ENCODE measurements at places on chromosomes 2 and 18.

DNA sequence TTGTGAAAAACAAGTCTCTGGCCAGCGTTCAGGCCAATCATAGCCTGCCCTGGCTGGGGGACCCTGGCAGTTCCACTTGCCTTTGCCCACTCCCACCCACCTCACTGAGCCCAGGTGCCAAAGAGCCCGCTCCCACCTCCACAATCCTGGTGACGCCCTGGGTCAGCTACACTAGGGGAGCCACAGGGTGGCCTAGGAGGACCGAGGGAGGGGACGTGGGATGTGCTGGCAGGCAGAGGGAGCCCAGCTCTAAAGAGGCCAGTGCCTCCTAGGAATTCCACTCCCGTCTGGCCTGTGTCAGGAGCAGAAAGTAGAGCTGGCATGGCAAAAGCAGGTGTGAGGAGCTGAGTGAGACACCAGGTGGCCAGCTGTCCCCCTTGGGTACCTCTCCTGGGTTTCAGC lies 49.3 kb downstream of the TNS1 start:
- no peak for DNase-seq
- H3K27ac ChIP-seq, result no peak overlapping the region
- H3K36me3 ChIP-seq, result no peaks in the 10 kb centered on the region
- H3K27me3 ChIP-seq, result peaks cover 9% of the 10 kb centered on the region
- no peak overlapping the region for H3K4me3 ChIP-seq
- H3K4me1 ChIP-seq, result no peaks in the 10 kb centered on the region

DNA sequence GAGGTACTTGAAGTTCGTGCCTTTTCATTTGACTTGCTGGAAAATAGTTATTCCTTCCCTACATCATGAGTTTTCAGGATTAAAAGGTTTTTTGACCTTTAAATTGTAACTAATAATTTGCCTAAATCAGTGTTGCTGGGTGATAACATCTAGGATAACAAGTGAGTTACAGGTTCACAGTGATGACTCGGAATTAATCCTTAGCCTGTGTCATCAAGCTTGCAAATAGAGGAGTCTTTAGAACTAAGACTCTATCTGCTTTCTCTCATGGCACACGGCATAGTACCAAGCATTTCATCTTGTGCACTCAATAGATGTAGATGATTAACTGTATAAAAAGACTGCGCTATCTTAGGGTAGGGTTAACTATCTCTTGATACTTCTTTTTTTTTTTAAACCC lies 79.5 kb downstream of the CAMKMT start:
- H3K27ac ChIP-seq, result no peak overlapping the region
- no peaks in the 10 kb centered on the region for H3K27me3 ChIP-seq
- no peaks in the 10 kb centered on the region for H3K4me1 ChIP-seq
- peaks cover 38% of the 10 kb centered on the region for H3K36me3 ChIP-seq
- no peak overlapping the region for H3K4me3 ChIP-seq

GRCh38 chr2:114442510-114442909 lies at the start of gene DPP10:
DPP10 (plus strand) TSS chr2:114442641.
- H3K27me3 ChIP-seq, result peaks cover 6% of the 10 kb centered on the region
- no peak within 1 kb of the TSS for H3K4me3 ChIP-seq
- no peaks in the 10 kb centered on the region for H3K4me1 ChIP-seq
- DNase-seq, result no peak
- H3K36me3 ChIP-seq, result no peaks in the 10 kb centered on the region

GRCh38 chr18:77668219-77668618 lies 418.6 kb downstream of the GALR1 start:
- H3K27ac ChIP-seq, result no peak overlapping the region
- H3K4me3 ChIP-seq, result no peak overlapping the region
- H3K36me3 ChIP-seq, result no peaks in the 10 kb centered on the region

- no peak overlapping the region for H3K4me3 ChIP-seq
- H3K27ac ChIP-seq, result no peak overlapping the region
- no peaks in the 10 kb centered on the region for H3K36me3 ChIP-seq
- H3K4me1 ChIP-seq, result no peaks in the 10 kb centered on the region
- no peak for DNase-seq
- H3K27me3 ChIP-seq, result no peaks in the 10 kb centered on the region
Measured at GRCh38 chr2:83365476-83365875, 1093.6 kb downstream of the SUCLG1 start.

DNA sequence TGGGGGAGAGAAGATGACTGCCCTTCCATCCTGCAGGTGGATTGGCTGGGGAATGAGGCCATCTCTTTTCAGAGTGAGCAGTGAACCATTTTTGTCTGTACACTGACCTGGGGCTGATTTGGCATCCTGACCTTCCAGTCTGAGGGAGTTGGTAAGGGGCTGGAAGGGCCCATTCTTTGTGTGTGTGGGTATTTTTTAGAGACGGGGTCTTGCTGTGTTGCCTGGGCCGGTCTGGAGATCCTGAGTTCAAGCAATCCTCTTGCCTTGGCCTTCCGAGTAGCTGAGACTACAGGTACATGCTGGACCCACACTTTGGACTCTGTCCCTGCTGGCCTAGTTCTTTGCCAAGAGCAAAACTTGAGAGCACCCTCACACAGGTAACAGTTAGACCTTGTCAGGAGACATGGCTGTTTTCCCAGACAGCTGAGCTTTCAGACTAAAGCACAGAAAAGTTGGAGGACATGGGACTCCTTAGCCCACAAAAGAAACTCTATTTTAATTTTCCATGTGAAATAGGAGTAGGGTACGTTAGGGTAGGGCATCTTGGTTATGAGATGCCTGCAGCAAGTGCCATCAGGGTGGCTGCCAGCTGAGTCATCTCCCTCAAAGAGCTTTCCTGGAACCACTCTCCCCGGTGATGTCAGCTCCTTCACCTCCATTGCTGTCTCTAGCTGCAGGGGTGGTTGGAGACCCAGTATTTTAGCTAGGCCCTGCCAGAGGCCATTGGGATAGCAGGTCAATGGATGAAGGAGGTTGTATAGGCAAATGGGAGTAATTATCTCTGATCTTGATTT lies 60.7 kb downstream of the DGKD start:
- peaks cover 67% of the 10 kb centered on the region for H3K36me3 ChIP-seq
- H3K27me3 ChIP-seq, result no peaks in the 10 kb centered on the region
- peak overlapping the region; percentile 85 for H3K27ac ChIP-seq
- H3K4me1 ChIP-seq, result peaks cover 91% of the 10 kb centered on the region
- DNase-seq, result no peak

- H3K27ac ChIP-seq, result no peak overlapping the region
- H3K36me3 ChIP-seq, result no peaks in the 10 kb centered on the region
- DNase-seq, result no peak
- H3K27me3 ChIP-seq, result no peaks in the 10 kb centered on the region
- no peak overlapping the region for H3K4me3 ChIP-seq
Measured at GRCh38 chr2:138182937-138183312, 218.7 kb downstream of the HNMT start.

DNA sequence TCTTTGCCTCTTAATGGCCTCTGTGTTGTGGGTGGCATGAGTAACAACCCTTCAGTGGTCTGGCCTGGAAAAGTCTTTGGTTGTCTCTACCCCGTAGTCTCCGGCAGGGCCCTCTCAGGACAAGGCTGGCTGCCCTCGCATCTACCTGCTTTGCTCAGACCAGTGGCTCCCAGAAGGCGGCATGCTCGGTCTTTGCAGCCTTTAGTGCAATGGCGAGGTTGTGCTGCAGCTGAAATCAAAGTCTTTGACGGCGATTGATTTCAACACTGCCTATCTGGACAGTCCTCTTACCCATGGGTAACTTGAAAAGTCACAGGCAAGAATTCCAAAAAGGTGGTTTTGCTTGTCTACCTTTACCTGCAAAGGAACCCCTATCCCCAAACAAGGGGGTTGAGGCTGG lies 95.9 kb downstream of the ALPK2 start:
- H3K4me1 ChIP-seq, result peaks cover 36% of the 10 kb centered on the region
- H3K27me3 ChIP-seq, result peaks cover 22% of the 10 kb centered on the region
- H3K36me3 ChIP-seq, result no peaks in the 10 kb centered on the region
- no peak overlapping the region for H3K27ac ChIP-seq
- no peak for DNase-seq
- H3K4me3 ChIP-seq, result no peak overlapping the region

DNA sequence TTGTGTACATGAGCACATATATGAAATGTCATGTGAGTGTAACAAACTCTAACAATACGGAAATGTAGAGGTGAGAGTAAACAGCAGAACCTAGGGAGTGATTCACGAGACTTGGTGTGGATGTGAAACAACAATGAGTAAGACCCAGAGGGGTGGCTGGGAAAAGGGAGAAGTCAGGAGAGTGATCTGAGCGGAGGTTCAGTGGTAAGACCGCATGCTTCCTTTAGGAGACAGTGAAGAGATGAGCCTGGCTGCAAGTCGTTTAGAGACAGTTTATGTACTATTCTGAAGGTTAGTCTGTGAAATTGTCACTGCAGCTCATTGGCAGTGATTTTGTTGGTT lies 150.6 kb downstream of the PRPF40A start:
- no peaks in the 10 kb centered on the region for H3K36me3 ChIP-seq
- H3K27me3 ChIP-seq, result peaks cover 47% of the 10 kb centered on the region
- no peak for DNase-seq
- H3K27ac ChIP-seq, result no peak overlapping the region
- H3K4me1 ChIP-seq, result peaks cover 2% of the 10 kb centered on the region

DNA sequence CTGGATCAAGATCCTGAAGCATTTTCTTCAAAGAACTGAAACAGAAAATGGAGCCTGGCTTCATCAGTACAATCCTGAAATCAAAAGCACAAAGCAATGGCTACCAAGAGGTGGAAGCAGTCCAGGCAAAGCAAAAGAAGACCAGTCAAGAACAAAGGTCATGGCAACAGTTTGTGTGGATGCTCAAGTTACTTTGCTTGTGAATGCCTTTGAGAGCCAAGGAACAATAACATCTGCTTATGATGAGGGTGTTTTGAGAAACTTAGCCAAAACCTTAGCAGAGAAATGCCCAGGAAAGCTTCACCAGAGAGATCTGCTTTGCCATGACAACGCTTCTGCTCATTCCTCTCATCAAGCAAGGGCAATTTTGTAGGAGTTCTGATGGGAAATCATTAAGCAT lies 723.1 kb downstream of the TMEM182 start:
- no peaks in the 10 kb centered on the region for H3K36me3 ChIP-seq
- DNase-seq, result no peak
- H3K4me3 ChIP-seq, result no peak overlapping the region

GRCh38 chr2:191382801-191383200 lies 137.6 kb downstream of the MYO1B start:
- H3K27me3 ChIP-seq, result peaks cover 3% of the 10 kb centered on the region
- H3K4me1 ChIP-seq, result peaks cover 19% of the 10 kb centered on the region
- DNase-seq, result no peak
- no peak overlapping the region for H3K27ac ChIP-seq

DNA sequence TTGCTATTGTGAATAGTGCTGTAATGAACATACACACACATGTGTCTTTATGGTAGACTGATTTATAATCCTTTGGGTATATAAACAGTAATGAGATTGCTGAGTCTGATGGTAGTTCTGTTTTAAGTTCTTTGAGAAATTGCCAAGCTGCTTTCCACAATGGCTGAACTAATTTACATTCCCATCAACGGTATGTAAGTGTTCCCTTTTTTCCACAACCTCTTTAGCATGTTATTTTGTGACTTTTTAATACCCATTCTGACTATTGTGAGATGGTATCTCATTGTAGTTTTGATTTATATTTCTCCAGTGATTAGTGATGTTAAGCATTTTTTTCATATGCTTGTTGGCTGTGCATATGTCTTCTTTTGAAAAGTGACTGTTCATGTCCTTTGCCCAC lies 86.7 kb downstream of the TTC27 start:
- DNase-seq, result no peak
- H3K36me3 ChIP-seq, result peaks cover 67% of the 10 kb centered on the region
- H3K4me1 ChIP-seq, result peaks cover 21% of the 10 kb centered on the region
- no peaks in the 10 kb centered on the region for H3K27me3 ChIP-seq

GRCh38 chr2:177393203-177393755 lies 706 bp downstream of the AGPS start:
- peak; percentile 33 for DNase-seq
- peaks cover 68% of the 10 kb centered on the region for H3K4me1 ChIP-seq
- peak overlapping the region; percentile 93 for H3K27ac ChIP-seq
- peak overlapping the region; percentile 94 for H3K4me3 ChIP-seq
- no peaks in the 10 kb centered on the region for H3K27me3 ChIP-seq
- H3K36me3 ChIP-seq, result peaks cover 65% of the 10 kb centered on the region

DNA sequence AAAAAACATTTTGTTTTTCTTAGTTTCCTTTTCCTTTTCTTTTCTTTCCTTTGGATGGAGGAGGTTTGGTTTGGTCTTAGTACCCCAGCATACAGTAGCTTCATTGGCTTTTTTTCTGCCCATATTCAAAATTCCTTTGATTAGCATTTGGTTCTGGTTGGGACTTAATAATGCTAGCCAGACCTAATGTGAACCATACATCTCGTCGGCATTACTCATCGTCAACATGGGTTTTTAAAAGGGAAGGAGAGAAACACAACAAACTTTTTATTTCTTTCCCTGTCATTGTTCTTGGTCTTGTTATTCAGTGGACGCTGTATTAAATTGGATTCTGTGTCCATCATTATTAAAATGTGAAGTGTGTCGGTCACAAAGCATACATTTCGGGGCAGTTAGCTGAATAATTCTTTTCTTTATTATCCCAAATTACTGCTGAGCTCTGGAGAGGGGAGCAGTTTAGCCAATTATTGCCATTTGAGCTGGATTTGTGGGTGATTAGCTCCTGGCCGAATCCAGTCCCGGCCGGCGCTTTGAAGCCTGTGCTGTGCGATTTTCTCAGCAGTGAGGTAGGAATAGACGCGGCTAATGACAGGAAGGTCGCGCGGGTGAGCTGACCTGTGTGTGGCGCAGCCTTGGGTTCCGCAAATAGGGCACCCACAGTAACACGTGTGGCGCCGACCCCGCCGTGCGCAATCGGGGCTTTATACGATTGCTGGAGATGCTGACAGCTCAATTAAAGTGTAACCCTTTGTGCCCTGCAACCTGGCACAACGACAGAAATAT lies 303.3 kb downstream of the GBX2 start:
- no peaks in the 10 kb centered on the region for H3K36me3 ChIP-seq
- H3K4me1 ChIP-seq, result no peaks in the 10 kb centered on the region
- no peak for DNase-seq
- no peak overlapping the region for H3K27ac ChIP-seq
- no peak overlapping the region for H3K4me3 ChIP-seq

DNA sequence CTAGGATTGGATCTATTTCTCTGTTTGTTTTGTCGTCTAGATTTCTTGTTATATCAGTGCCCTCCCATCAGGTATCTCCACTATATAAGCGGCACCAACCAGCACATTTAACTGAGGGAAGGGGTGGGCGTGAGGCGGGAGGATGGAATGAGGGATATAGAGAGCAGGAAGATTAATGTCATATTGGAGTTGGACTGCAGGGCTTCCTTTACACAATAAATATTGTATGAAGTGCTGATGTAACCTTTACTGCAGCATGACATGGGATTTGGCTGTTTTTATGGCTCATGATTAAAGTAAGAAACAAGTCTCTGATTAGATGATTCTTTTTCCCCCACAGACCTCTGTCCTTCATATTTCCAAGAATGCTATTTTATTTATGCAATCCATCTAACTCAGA lies 54.8 kb downstream of the TMEM200C start:
- no peaks in the 10 kb centered on the region for H3K4me1 ChIP-seq
- H3K4me3 ChIP-seq, result no peak overlapping the region
- H3K27ac ChIP-seq, result no peak overlapping the region
- DNase-seq, result no peak

- no peak overlapping the region for H3K4me3 ChIP-seq
- H3K4me1 ChIP-seq, result no peaks in the 10 kb centered on the region
- H3K27me3 ChIP-seq, result no peaks in the 10 kb centered on the region
- H3K27ac ChIP-seq, result no peak overlapping the region
Measured at GRCh38 chr2:140528982-140529381, 1601.8 kb downstream of the LRP1B start.

Data from activated T-cell treated with anti-CD3 and anti-CD28 coated beads, Interleukin-2, amount 50 U/mL, for 24 hours (primary cell).